8988T (cell line): ENCODE measurements at places on chromosomes 3 and 15.

DNA sequence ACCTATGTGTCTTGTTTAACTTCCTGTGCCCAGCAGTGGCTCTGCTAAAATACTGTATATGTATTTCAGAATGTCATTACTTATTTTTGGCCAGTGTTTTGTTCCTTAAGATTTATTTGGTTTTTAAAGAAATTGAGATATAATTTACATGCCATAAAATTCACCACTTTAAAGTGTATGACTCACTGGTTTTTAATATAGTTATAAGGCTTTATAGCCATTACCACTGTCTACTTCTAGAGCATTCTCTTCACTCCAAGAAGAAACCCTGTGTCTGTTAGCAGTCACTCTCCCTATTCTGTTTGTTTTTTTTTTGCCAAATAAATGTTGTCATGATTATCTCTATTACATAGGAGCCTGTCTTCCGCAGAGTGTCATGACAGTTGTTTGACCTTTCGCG, 25.8 kb downstream of the PPM1L start:
- no peak for DNase-seq

- no peak for DNase-seq
Observed at GRCh38 chr15:75171408-75171807, 30.3 kb upstream of the C15orf39 start.

DNA sequence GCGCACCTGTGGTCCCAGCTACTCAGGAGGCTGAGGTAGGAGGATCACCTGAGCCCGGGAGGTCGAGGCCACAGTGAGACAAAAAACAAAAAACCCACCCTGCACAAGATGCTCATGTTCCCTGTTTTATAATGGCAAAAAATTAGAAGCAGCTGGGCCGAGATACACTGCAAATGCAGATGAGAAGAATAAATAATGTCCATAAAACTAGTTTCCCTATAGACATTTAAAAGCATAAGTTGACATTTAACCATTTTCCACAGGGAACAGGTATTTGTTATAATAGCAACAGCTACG, 537 bp upstream of the SCAP start:
- no peak for DNase-seq

GRCh38 chr3:133967992-133968892, 61.5 kb downstream of the SLCO2A1 start:
- no peak for DNase-seq

DNA sequence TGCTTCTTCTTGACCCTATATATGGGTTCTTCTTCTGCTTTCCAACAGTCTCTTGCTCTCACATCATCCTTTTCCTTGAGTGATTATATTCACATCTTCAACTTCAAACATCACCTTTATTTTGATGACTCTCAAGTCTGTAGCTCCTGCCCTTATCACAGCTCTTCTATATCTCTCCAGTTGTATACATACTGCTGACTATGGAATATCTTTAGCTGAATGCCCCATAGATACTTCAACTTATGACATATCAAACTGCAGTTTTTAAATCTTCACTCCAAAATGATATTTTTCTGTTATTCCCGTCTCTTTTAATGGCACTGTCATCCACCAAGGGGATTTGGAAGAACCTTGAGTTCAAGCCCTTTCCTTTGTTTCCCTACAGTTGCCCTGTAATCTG, 139.1 kb downstream of the ZBTB20 start:
- no peak for DNase-seq

- DNase-seq, result no peak
Observed at GRCh38 chr3:14393440-14394106, 8.8 kb upstream of the SLC6A6 start.

GRCh38 chr15:94682171-94682570, 450.8 kb downstream of the MCTP2 start:
- no peak for DNase-seq

DNA sequence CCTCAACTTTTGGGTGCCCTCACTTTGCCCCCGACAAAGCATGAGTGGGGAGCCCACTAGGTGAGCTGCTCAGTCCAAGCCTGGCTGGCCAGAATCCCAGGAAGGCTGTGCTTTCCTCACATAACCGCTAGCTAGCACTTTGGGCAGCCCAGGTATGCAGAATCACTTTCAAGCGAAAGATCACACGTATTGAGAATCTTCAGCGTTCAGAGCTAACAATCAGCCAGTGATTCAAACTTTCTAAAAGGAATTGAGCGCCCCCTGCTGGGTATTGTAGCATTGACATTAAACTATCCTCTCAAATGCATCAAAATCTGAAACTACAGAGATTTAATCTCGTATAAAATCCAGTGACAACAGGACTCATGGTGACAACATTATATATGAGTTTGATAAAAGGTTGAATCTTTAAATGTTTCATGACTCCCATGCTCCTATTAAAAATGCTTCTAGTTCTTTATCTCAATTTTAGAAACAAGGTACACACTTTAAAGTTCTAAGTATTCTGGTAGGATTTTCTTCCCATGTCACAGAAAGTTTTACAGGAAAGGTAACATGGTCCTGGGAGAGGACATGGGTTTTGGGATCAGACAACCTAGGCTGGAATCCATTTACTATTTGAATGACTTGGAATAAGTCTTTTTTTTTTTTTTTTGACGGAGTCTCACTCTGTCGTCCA, 11.8 kb downstream of the ANAPC13 start:
- no peak for DNase-seq

GRCh38 chr3:11434563-11435096, 162.4 kb downstream of the ATG7 start:
- no peak for DNase-seq

- DNase-seq, result no peak
Observed at GRCh38 chr3:193943851-193944517, 192.0 kb upstream of the HES1 start.

GRCh38 chr3:38843898-38844297, 27.9 kb upstream of the SCN10A start:
- no peak for DNase-seq

DNA sequence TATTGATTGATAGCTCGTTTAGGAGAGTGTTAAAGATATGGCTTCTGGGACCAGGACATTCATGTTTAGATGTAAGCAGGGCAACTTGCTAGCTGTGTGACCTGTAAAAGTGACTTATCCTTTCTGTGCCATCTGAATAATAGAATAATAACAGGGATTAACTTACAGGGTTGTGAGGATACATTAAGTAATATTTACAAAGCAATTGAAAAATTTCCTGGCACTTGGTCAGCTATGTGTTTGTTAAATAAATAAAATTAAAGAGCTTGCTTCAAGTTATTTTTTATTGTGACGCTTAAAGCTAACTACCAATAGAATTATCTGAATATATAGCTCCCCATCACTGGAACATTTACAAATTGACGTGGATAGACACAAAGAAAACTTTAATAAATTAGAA, 287.9 kb upstream of the CDIN1 start:
- no peak for DNase-seq

DNA sequence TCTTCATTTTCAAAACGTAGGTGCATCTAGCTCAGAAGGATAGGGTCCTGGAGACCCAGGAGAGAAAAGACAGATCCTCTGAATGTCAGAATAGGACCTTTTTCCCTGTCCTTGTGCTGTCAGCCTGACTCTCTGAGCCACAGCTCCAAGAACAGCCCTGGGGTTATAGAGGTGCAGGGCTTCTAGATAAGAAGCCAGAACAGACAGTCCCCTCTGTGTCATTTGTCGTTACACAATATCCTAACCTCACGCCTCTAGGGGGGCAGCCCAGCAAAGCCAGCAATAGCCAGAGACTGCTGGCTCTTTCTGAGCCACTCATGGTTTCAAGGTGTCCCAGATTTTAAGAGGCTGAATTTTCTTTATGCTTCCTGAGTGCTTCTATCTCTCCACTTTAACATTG, 153.2 kb upstream of the THBS1 start:
- DNase-seq, result no peak

GRCh38 chr3:44013967-44014366, 227.7 kb upstream of the TOPAZ1 start:
- DNase-seq, result no peak

DNA sequence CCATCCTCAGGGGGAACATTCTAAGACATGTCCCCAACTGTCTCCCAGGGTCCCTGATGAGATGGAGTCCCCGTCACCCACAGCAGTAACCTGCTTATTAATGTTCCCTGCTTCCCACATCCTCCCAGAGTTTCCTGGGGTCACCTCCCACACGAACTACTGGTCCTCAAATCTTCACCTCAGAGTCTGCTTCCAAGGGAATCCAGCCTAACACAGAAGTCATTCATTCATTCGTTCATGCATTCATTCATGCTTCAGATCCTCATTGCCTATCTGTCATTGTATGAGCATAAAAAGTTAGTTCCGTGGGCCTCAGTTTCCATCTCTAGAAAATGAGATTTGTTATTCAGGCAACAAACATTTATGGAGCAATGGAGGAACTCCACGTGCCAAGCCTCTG, 516.2 kb downstream of the SHQ1 start:
- no peak for DNase-seq

- no peak for DNase-seq
Observed at GRCh38 chr15:57309856-57310760, 66.2 kb upstream of the CGNL1 start.

GRCh38 chr15:88090481-88091011, 166.0 kb downstream of the NTRK3 start:
- DNase-seq, result no peak

DNA sequence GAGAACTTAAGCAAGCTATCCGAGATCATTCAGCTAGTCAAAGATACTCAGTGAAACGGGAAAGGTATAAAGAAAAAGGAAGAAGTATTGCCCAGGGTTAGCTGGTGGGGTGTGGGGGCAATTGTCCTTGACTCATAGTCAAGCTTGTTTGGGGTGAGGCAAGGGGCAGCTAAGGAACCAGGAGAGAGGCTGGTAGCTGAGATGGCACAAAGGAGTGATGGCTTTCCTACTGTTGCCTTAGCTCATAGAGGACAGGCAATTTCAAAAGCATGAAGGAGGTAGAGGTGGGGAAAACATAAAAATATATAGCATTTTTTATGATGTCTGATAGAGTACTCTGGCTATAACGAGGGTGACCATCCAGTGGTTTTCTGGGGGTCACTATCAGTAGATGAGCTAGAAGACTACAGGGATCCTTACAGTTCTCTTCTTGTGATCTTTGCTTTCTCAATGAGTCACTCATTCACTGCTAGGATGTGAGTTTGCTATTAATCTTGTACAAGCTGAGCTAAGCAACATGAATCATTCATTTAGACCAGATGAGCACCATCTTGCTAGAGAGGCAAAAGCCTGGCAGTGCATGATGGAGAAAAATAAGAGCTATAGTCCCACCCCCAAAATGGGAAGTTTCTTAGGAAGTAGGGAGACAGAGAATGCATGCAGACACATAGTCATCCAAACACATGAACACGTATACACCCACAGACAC, 207.1 kb upstream of the PFN2 start:
- no peak for DNase-seq

- no peak for DNase-seq
Observed at GRCh38 chr3:115990669-115991068, 367.4 kb downstream of the GAP43 start.

GRCh38 chr3:177337541-177338331, 140.5 kb upstream of the TBL1XR1 start:
- no peak for DNase-seq

DNA sequence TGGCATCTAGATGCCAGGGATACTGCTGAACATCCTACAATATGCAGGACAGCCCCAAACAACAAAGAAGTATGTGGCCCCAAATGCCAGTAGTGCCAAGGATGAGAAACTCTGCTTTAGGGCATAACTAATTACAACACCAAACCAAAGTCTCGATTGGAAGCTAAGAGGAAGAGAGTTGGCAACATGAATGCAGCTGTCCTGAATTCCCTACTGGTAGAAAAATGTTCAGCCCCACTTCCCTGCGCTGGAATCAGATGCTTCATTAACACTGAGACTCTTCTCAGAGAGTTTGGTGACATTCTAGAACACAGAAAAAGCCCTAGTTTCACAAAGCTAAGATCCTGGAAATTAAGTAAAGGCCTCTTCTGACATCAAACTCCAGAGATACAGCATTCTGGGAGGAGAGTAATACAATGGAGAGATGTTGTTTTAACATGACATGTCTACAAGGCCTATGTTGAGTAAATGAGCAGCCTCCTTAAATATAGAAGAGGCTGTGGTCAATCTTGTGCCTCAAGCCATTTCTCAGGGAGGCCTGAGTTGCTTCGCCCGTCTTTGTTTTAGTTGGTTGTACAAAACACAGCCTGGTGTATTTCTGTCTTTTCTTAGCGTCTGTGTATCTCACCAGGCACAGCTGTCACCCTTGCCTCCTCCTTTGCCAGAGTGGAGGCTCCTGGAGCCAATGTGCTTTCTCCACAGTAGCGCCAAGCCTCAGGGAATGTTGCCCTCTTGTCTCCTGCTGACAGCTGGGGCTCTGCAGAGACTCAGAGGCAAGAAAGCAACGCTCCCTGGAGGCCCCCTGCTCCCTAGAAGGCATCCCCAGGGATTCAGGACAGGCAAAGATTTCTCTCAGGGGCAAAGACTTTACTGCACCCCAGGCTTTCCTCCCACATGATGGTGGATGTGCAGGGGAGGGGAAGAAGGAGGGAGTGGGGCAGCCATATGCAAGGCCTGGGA, 25.1 kb upstream of the CTNNB1 start:
- no peak for DNase-seq

DNA sequence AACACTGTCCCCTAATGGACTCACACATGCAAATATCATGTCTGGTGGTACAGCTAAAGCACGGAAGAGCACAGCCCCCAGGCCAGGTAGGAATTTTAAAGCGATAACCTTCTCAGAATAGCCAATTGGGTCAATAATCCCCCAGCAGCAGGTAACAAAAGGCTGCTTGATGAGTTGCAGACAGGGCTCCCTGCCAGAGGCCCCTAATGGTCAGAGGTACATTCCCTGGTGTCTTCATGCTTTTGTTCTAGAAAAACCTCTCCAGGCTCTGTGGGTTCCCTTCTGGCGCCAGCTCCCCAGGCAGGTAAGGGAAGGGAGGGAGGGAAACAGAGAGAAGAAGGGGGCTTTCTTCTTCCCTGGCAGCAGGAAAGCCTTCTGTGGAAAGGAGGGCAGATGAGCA, 43.4 kb upstream of the PRTG start:
- DNase-seq, result no peak

DNA sequence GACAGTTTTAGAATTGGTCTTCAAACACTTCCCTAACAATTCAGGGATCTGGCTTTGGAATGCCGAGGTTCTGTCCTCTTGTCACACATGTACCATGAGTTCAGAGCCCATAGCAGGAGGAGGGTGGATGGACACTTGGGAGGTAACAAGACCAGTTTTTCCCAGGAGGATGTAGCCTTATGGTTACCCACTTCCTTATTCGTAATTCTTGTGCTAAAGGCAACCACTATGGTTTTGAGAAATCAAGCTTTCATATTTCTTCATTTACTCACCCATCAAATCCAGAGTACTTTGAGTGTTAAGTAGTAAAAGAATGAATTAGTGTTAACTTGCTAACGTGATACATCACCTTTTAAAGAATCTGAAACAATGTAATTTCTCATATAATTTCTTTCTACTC, 479.6 kb upstream of the ALCAM start:
- no peak for DNase-seq

GRCh38 chr3:11385891-11386290, 113.7 kb downstream of the ATG7 start:
- no peak for DNase-seq

DNA sequence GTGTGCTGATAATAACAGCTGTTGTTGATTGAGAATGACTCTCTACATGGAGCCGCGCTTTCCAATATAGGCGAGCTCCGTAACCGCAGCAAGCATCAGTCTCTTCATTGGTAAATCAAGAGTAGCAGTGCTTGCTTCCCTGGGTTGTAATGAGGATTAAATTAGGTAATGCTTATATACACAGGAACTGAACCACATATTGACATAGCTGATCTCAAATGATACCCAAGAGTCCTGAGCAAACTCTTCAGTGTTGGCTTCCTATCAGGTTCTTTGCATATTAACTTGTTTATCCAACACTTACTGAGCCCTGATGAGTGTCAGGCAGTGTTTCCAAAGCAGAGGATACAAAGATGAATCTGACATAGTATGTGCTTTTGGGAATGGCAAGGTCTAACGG, 46.4 kb upstream of the SLCO3A1 start:
- DNase-seq, result no peak

- no peak for DNase-seq
Observed at GRCh38 chr15:78321786-78322185, 18.4 kb upstream of the CRABP1 start.
